ENCODE measurements at places on chromosomes 13 and 19.

- peak; percentile 79 for DNase-seq
Observed at GRCh38 chr19:3062165-3063105, at the start of gene TLE5. TLE5 (minus strand) TSS chr19:3062495; CDS start chr19:3062200, 295 bp downstream.

GRCh38 chr19:492091-492531 is 4.2 kb upstream of the MADCAM1 start:
- no peak for DNase-seq

DNA sequence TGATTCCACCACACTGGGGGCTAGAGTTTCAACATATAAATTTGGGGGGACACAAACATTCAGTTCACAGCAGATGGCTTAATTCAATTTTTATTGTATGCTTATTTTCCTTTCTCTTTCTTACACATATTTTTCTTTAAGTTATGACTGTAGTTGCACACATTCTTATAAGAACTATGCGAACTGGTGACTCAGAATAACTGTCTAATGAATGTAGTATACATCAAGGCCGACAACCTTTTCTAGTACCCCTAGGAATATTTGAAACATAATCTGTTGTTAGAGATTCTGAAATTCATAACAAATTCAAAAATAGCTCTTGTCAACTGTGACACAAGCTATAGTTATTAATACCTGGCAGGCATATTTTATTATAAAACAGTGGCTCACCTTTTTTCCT is 695.6 kb downstream of the PCDH9 start:
- DNase-seq = no peak

DNA sequence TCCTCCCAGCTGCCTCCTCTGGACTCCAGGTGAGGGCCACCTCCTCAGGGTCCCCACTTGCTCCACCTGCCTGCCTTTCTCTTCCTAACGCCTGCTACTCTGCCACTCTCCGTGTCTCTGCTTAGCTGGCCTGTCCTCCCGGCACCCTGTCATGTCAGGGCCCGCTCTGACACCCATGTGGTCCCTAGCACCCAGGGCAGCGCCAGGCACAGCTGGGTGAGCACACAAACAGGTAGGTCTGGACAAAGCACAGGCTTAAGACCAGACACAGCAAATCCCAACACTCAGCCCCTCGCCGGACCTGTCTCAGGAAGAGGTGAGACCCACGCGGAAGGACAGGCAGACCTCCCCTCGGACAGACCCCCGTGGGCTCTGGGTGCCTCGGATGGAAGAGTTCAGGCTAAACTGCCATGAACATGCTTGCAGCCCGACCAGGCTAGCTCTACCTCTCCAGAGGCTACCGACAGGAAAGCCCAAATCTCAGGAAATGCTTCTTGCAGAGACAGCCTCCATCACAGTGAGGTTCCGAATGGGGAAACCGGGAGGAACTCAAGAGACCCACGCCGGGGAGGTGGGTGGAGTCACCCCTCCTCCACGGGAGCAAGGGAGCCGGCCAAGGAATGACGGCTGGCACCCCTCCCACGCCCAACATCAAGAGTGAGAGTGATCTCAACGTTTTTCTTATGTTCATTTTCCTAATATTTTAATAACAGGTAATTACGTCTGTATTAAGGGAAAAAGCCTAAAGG is 12.5 kb downstream of the ZNF787 start:
- no peak for DNase-seq

DNA sequence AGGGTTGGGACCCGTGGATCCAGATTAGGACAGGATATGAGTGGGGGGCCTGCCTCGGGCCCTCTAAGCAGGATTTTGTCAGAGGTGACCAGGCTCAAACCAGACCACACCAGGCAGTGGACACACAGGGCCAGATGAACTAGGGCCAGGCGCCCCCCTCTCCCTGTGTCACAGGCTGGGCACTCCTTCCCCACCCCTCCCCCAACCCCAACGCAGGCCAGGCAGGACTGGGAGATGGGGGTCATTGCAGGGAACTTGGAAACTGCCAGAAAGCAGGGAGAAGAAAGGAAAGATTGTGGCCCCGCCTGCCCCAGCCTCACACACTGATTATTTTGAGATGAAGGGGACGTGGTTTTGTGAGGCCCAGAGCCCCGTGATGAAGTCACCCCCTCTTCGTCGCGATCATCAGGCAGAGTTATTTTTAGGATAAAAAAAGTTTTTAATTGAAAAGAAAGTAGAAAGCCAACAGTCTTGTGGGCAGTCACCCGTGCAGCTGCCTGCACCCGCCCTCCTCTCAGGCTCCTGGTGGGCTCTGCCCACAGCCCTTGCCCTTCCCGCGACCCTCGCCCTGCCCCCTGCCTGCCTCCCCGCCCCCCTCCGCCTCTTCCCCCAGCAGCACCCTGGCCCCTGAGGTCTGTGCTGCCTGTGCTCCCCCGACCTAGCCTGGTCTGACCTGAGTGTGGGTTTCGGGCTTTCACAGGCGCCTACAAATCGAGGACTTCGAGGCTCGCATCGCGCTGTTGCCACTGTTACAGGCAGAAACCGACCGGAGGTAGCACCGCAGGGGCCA is 1.9 kb upstream of the YJEFN3 start:
- DNase-seq = no peak

GRCh38 chr19:45142726-45143110 is 18.1 kb downstream of the NKPD1 start:
- peak; percentile 10 for DNase-seq

GRCh38 chr19:7904074-7905020 is 670 bp downstream of the MAP2K7 start:
- DNase-seq = peak; percentile 79

DNA sequence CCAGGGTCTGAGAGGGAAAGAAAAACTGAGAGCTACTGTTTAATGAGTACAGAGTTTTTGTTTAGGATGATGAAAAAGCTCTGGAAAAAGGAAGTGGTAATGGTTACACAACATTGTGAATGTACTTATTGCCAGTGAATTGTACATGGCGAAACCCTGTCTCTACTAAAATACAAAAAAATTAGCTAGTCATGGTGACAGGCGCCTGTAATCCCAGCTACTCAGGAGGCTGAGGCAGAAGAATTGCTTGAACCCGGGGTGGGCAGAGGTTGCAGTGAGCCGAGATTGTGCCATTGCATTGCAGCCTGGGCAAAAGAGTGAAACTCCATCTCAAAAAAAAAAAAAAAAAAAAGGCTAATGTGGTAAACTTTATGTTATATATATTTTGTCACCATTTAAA is 96.3 kb downstream of the VWA8 start:
- DNase-seq = no peak

DNA sequence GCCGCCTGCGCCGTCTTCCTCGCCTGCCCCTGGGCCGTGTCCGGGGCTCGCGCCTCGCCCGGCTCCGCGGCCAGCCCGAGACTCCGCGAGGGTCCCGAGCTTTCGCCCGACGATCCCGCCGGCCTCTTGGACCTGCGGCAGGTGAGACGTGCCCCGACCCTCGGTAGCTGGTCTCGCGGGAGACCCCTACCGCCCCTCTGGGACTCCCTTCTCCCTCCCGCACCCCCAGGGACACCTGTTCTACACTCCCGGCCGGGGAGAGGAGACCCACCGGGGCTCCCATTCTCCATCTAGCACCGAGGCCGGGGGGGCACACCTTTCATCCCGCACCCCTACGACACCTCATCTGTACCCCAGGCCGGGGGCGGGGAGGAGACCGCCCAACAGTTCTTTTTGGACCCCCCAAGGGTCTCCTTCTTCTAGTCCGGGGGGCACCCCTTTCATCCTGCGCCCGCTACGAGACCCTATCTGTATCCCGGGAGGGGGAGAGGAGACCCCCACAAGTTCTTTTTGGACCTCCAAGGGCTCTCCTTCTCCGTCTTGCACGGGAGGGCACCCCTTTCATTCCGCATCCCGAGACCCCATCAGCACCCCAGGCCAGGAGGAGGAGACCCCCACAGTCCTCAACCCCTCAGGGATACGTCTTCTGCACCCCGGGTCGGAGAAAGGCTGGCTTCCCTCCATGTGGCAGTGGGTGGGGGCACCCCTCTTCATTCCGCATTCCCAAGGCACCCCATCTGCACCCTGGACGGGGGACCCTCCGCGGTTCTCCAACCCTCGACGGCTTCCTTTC is 533 bp downstream of the TNFSF9 start:
- no peak for DNase-seq

DNA sequence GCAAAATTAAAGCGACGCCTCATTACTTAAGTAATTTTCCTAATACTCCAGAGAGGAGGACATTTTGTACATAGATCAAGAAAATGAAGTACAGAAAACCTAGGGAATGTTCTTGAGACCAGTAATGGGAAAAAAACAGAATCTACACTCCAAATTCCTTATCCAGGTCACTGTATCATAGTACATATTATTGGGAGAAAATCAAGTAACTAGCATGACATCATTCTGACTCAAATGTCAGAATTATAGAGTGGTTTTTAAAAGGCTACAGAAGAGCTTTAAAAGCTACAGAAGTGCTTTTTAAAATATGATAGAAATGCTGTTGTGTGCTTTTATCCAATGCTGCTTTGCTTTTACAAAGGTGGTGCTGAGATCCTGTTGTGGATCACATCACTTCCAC is 86.3 kb upstream of the SLC15A1 start:
- no peak for DNase-seq

- no peak for DNase-seq
Observed at GRCh38 chr13:64332048-64332447, 2898.1 kb downstream of the PCDH9 start.

GRCh38 chr13:23674795-23675640 is 104.8 kb downstream of the TNFRSF19 start:
- DNase-seq = no peak

Measured in GM12891 (cell line).